Left renal cortex interstitium (tissue), 4 donors: ENCODE measurements at places on chromosomes 2 and 18. TPM values are rescaled to one million over a fixed set of nuclear protein-coding genes. Genes with fewer than 3 reads are reported as not detected.

Gene SPTBN1
- 262 TPM for polyA plus RNA-seq

Gene LRP2
- polyA plus RNA-seq, result 157 TPM

Gene MEP1B
- not detected for polyA plus RNA-seq

Gene RUFY4
- not detected for polyA plus RNA-seq

Gene TUBA3E
- polyA plus RNA-seq, result not detected

Gene ARHGAP28
- polyA plus RNA-seq, result 62.0 TPM

Gene ESPNL
- 0.25 TPM for polyA plus RNA-seq

Gene PSMD1
- polyA plus RNA-seq, result 102 TPM

Gene GREB1L
- 4.3 TPM for polyA plus RNA-seq

Gene CAB39
- polyA plus RNA-seq, result 91.5 TPM

Gene TBR1
- not detected for polyA plus RNA-seq

- DNase-seq, result no peak
Observed at GRCh38 chr2:16763493-16763899, 97.9 kb upstream of the CYRIA start.

GRCh38 chr2:113240915-113241911 is 37.5 kb downstream of the PAX8 start:
- no peak for DNase-seq

GRCh38 chr2:189082376-189082975 is 97.1 kb downstream of the COL5A2 start:
- DNase-seq, result no peak

DNA sequence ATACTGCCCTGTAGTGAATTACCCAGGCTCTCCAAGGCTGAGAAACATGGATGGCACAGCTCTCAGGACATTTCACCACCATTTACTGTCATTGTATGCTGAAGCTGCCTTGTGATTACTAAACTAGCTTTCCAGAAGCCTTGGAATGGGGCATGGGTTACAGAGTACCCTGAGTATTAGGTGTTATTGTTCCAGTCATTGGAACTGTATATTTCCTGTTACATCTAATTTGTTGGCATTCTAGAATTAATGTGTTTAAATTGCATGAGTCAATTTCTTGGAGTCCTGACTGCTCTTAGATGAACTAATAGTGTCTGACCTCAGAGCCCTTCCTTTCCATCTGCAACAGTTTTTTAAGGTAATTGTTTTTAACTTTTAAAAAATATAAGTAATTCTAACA is 9.0 kb downstream of the DGUOK start:
- no peak for DNase-seq

DNA sequence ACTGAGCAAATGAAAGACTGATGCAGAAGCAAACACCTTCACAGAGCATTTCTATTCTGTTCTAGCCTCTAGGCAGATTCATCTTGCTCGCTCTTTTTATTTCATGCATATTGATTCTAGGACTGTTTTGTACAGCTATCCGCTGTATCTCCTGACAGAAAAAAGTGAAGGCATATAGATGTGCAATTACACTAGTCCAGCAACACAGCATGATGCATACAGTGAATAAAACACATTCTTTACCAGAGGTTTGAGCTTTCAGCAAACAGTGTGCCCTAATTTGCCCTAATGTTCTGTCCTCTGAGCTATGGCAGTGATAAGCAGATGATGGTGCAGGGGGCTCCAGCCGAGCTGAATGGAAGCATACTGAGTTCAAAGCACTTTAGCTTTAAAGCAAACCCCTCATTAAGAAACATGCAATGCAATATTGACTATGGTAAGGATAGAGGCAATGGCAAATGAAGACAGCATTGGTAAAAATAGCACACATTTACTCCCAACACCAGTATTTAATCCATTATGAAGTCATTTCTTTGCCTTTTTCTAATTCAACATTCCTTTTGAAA is 141.2 kb upstream of the RGPD4 start:
- DNase-seq, result no peak

- DNase-seq, result no peak
Observed at GRCh38 chr2:102224824-102225739, 38.3 kb downstream of the IL1RL2 start.

- no peak for DNase-seq
Observed at GRCh38 chr2:74845991-74846390, 12.1 kb downstream of the HK2 start.

- DNase-seq, result no peak
Observed at GRCh38 chr18:58484989-58485981, 143.6 kb downstream of the ALPK2 start.

DNA sequence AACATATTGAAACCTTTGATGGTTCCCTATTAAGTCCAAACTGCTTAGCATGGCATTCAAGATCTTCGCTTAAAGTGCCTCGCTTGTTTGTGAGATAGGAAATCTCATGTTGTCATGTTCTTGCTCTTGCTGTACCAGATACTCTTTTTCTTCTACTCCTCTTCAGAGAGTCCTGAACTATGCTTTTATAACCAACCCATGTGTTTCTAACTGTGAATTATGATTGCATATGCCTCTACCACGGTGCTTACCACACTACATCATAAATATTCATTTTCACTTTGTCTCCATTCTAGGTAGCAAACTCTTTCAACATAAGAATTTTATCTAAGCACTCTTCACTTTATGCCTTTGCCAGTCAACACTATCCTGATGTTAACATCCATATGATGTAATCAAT is 23.6 kb downstream of the STAT4 start:
- no peak for DNase-seq

DNA sequence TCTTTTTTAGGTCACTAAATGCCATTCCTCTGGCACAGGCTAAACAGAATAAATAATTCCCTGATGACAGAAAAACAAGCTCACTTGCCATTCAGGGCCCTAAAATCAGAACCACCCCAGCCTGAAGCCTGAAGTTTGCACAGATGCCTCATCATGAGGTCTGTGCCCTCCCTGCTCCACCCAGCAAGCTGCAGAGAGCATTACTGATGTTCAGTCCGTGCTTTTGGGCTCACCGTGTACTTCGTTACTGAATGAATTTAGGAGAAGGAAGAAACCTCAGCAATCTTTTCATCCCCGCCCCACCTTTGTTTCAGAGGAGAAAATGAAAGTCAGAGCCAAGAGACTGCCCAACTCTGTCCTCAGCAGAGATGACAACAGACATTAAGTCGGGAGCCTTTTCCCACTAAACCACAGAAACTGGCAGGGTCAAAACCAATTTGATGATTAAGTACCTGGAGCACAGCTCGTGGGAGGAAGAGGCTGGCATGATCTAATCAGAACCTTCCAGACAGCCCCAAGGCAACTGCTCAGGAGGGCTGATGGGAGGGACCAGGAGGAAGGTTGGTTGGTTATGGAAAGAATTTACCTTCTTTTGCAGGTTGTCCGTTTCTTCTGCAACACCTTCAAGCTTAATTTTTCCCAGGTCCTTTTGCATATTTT is 122.7 kb downstream of the LAMA1 start:
- no peak for DNase-seq

DNA sequence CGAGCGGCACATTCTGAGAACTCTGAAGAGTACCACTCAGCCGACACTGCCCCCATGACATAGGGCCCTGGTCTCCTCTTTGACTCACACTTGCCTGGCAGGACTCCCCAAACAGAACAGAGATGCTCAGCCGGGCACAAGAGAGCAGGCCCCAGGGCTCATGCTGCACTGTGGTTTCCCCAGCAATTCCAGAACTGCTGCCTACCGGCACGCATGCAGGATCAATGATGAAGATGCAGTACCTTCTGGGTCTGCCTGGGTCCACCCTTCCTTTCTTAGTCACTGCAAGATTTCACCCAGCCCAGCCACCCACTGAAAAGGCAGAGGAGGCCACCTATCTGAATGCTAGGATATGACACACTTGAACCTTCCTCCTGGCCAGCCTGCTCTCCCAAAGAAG is 49.4 kb downstream of the BCL11A start:
- no peak for DNase-seq

- no peak for DNase-seq
Observed at GRCh38 chr2:188051706-188052105, 240.0 kb upstream of the GULP1 start.

- no peak for DNase-seq
Observed at GRCh38 chr2:134174711-134175110, 79.2 kb upstream of the MGAT5 start.
